ENCODE measurements at places on chromosomes 4 and X.

GRCh38 chr4:114597410-114598115, 1.0 kb upstream of the UGT8 start:
- no peak for DNase-seq

GRCh38 chr4:31983246-31983645, 1263.1 kb downstream of the PCDH7 start:
- DNase-seq, result no peak

GRCh38 chrX:130184857-130185256, 13.1 kb downstream of the RAB33A start:
- DNase-seq, result no peak

- no peak for DNase-seq
Observed at GRCh38 chr4:188942606-188943005, 803.4 kb downstream of the TRIML1 start.

- no peak for DNase-seq
Observed at GRCh38 chrX:6026980-6027379, 201.7 kb downstream of the NLGN4X start.

GRCh38 chr4:174578366-174578765, 56.1 kb upstream of the HPGD start:
- DNase-seq, result no peak

DNA sequence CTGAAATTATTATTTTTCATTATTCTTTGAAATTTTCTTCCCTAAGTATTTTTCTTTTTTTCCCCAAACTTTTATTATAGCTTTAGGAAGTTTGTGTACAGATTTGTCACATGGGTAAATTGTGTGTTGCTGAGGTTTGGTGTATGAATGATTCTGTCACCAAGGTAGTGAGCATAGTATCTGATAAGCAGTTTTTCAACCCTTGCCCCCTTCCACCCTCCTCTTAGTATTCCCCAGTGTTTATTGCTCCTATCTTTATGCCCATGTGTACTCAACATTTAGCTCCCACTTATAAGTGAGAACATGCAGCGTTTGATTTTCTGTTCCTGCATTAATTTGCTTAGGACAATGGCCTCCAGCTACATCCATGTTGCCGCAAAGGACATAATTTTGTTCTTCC, 103.9 kb upstream of the MAGEB2 start:
- DNase-seq, result no peak

- DNase-seq, result no peak
Observed at GRCh38 chr4:112748352-112748878, 111.5 kb downstream of the LARP7 start.

Data from stimulated activated CD4-positive, alpha-beta T cell treated with anti-CD3 and anti-CD28 coated beads, Interleukin-15, amount 100 ng/mL, for 1 hour (primary cell).